ENCODE measurements at places on chromosomes 12 and 14.
A peak's percentile ranks its signal among the peaks of the same experiment; 100 is the strongest.

- no peak for DNase-seq
Observed at GRCh38 chr14:95062220-95062619, 95.1 kb downstream of the DICER1 start.

- DNase-seq, result no peak
Observed at GRCh38 chr12:28828318-28828717, 320.8 kb upstream of the FAR2 start.

- no peak for DNase-seq
Observed at GRCh38 chr12:104094284-104094683, 30.0 kb downstream of the HCFC2 start.

DNA sequence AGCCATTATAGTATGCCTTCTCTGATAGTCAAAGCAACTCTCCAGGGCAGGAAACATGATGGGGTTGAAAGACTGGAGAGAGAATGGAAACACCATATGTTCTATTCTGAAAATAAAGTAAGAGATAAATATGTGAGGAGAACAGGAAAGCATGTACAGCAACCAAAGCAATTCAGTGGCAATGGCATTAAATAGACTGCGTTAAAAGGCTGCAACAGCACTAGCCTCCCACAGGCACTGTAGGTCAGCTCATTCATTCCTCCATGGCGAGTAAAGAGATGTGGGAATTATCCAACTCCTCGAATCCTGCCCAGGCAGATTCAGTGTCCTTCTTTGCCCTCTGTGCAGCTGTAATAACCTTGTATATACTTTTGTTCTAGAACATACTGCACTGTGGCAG is 43.8 kb downstream of the ANO6 start:
- no peak for DNase-seq

DNA sequence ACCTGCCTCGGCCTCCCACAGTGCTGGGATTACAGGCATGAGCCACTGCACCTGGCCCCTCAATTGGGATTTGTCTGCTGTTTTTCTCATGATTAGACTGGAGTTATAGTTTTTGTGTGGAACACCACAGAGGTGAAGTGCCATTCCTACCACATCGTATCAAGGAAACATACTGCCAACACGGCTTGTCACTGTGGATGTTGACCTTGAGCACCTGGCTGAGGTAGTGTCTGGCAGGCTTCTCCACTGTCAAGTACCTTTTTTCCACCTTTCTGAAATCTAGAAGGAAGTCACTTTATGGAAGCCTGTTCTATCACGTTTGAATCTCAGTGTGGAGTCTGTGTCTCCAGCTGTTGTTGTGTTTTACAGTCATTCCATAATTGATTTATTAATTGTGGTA is 21.4 kb upstream of the SEL1L start:
- no peak for DNase-seq

- peak; percentile 56 for DNase-seq
Observed at GRCh38 chr12:22100958-22101748, 55.1 kb downstream of the CMAS start.

- no peak for DNase-seq
Observed at GRCh38 chr12:68410018-68410660, 78.0 kb upstream of the MDM1 start.

DNA sequence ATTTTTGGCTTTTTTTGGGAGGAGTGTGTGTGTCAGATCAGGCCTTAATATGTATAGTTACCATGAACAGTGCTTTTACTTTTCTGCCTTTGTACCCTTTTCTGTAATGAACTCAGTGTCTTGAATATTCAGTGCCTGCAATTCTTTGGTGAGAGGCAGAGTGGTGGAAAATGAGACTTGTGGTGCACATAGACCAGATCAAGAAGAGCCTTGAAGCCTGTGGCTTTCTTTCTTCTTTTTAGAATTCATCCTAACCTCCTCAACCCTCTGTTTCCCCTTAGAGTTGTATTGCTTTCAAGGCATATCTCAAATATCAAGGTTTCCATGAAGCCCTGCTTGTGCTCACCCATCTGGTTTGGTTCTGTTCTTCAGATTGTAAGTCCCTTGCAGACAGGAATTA is 2.6 kb downstream of the YLPM1 start:
- peak; percentile 10 for DNase-seq

- DNase-seq, result no peak
Observed at GRCh38 chr12:19248929-19249602, 119.5 kb downstream of the PLEKHA5 start.

DNA sequence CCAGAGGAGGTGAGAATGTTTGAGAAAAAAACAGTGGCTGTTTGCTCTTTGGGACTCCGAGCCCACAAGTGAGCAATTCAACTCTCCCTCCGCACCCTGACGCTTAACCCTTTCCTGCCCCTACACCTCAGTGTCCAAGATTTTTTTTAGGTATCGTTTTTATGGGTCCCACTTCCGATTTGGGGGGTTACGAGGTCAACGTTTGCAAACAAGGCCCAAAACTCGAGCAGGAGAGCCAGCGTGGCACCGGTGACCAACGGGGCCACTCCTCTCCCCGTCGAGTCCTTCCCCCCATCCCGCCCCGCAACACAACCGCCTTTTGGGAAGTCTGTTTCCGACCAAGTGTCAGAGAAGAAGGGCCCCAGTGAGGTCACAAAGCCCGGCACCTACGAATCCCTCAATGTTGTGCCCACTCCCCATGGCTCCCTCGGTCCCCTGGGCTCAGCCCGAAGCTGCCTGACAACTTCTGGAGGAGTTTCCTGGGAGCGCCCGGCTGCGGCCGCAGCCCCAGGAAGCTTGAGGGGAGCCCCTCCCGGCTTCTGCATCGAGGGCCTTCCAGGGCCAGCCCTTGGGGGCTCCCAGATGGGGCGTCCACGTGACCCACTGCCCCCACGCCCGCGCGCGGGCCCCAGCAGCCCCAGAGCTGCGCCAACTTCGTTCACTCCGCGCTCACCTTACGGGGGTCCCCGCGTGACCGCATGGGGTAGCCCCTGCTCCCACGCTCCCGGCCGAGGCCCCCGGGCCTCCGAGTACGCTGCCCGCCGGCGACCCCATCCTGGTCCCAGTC is 1.2 kb downstream of the CDK2AP1 start:
- peak; percentile 23 for DNase-seq

GRCh38 chr14:38280081-38280480 is 24.2 kb upstream of the CLEC14A start:
- DNase-seq, result no peak

- DNase-seq, result no peak
Observed at GRCh38 chr12:117590999-117591398, 229.6 kb upstream of the NOS1 start.

DNA sequence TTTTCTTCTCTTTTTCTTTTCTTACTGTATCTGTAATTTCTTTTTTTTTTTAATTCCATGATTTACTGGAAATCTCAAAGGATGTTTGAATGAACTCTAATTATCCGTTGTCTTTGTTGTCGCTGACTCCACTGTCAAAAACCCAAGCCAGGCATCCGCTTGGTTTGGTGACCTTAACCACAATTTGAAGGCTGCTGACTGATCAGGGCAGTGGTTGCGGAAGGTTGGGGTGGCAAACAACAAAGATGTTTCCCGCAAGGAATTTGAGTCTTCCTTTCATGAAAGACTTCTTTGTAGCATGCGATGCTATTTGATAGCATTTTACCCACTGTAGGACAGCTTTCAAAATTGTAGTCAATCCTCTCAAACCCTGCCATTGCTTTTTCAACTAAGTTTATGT is 1013.8 kb downstream of the DIO2 start:
- no peak for DNase-seq

GRCh38 chr14:23660290-23661226 is 24.4 kb downstream of the DHRS2 start:
- no peak for DNase-seq

GRCh38 chr12:88200029-88200428 is 57.9 kb downstream of the TMTC3 start:
- DNase-seq, result no peak

- no peak for DNase-seq
Observed at GRCh38 chr14:78010688-78011087, 159.5 kb upstream of the NRXN3 start.

GRCh38 chr12:95838125-95838524 is 20.6 kb upstream of the SNRPF start:
- DNase-seq, result no peak

GRCh38 chr12:124529565-124530276 is 37.7 kb downstream of the NCOR2 start:
- no peak for DNase-seq

GRCh38 chr12:49673446-49674317 is 33.5 kb downstream of the FMNL3 start:
- DNase-seq, result peak; percentile 32

- DNase-seq, result no peak
Observed at GRCh38 chr12:5520037-5520436, 88.1 kb downstream of the NTF3 start.

- DNase-seq, result peak; percentile 64
Observed at GRCh38 chr12:46373301-46374296, 1.0 kb upstream of the SLC38A2 start.

GRCh38 chr12:109178532-109178931 is 62.1 kb downstream of the ACACB start:
- no peak for DNase-seq

DNA sequence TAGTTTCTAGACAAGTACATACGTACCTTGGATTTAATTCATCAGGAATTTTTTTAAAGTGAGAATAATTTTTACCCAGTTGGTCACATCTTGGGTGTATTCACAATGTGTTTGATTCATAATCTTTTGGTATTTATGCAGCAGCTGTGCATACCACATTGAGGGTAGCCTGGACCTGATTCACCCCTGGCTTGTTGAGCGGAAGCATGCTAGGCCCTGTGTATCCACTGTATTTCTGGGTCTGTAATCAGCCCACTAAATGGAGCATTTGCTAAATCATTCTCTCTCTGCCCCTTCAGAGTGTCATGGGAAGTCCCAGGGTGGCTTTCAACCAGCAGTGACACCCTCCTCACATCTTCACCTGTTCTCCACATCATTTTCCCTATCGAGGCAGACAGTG is 203.8 kb upstream of the RGS6 start:
- no peak for DNase-seq

GRCh38 chr14:70696026-70696425 is 54.3 kb downstream of the TTC9 start:
- DNase-seq, result no peak

GRCh38 chr14:21118933-21119332 is 18.1 kb downstream of the TMEM253 start:
- no peak for DNase-seq

DNA sequence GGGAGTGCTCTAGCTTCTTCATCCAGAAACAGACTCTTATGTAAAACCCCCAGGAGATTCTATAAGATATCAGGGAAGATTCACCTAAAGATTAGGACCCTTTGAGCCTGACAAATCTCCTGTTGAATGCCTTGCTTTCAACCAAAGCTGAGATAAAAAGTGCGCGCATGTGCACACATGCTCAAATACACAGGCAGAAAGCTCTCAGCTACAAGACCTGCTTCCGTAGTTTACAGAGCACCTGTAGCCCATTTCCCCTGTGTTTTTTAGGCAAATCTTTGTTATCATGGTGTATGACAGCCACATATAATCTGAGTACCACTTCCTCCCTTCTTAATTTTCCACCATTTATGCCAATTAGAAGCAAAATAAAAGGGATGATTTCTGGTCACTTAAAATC is 866.9 kb downstream of the NRXN3 start:
- DNase-seq, result no peak

GRCh38 chr14:85695300-85695699 is 165.4 kb downstream of the FLRT2 start:
- DNase-seq, result no peak

- DNase-seq, result no peak
Observed at GRCh38 chr12:110224379-110225304, 56.4 kb upstream of the ATP2A2 start.

DNA sequence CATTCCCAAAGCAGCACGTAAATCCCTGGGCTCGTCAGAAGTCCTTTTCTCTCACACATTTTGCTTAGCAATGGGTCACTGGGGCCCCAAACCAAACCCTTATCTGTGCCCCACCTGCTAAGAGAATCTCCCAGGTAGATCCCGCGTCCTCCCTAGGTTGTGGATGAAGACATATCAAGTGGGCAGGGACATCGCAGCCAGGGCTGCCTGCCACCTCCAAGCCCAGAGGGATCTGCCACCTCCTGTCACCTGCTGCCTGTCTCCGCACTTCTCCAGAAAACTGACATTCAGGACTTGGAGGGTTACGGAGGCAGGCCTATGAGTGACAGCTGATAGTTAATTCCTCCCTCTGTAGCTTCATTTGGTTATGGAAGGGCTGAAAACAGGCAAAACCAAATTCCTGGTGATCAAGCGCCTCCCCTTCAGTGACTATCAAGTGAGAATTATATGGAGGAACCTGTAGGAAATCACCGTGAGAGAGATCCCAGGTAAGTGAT is 19.5 kb downstream of the BCL11B start:
- DNase-seq, result no peak

DNA sequence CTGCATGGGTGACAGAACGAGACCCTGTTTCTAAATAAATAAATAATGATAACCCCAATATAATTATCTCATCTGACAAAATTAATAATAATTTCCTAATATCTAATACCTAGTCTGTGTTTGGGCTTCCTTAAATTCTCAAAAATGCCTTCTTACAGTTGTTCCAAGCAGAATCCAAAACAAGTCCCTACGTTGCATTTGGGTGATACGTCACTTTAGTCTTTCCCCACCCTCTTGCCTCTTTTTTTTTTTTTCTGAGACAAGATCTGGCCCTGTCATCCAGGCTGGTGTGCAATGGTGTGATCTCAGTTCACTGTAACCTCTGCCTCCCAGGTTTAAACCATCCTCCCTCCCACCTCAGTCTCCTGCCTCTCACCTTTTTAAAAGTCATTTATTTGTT is 26.7 kb downstream of the VEZT start:
- no peak for DNase-seq

- DNase-seq, result peak; percentile 36
Observed at GRCh38 chr12:118061873-118062843, 1.2 kb upstream of the WSB2 start.

DNA sequence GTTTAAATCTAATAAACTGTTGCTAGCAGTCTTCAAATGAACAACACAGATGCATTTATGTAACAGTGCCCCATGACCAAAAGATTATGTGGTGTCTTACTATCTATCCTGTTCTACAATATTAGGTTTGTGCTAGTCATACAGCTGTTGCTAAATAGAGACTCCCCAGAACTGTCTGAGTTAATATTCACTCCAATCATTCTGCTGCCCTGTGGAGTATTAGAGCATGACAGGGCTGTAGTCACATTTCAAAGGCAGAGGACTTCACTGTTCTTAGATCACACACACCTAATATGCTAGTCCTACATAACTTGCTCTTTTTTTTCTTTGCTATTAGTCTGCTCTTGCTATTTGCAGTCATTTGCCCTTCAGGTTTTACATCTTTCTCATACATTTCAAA is 157.6 kb upstream of the MDGA2 start:
- DNase-seq, result no peak

GRCh38 chr14:90924621-90925340 is 108.6 kb upstream of the TTC7B start:
- DNase-seq, result no peak

- no peak for DNase-seq
Observed at GRCh38 chr12:28527631-28528249, 337.5 kb downstream of the CCDC91 start.

Measured in activated CD4-positive, alpha-beta T cell treated with anti-CD3 and anti-CD28 coated beads, Interleukin-2, Interleukin-6, amounts not matched to agents 100 ng/mL and 50 ng/mL, durations not matched to agents 16 hours and 8 hours (primary cell).